ENCODE measurements at places on chromosomes 5 and 9.

DNA sequence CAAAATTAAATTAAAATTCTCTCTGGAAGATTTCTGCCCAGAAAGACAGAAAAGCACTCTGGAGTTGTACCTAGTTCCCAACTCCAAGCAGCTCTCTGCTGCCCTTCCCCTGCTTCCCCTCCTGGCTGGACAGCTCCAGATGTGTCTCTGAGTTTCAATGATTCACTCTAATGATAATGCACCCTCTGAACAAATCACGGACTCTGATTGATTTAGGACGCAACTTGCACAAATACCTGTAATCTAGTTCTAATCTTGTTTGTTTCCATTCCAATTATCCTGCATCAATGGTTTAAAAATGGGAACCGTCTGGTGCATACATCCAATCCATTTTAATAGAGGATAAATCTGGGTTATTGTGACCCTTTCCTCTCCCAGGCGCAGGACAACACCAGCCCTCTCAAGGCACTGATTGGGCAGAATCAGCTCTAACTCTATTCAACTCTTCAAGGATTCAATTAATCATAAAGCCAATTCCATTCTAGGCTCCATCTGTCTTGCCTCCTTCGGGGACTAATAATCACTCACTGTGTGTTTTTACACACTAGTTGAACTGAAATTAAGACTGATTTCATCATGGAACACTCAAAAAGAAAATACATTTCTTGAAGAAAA is 111.2 kb upstream of the LRRTM2 start:
- no peak for DNase-seq

DNA sequence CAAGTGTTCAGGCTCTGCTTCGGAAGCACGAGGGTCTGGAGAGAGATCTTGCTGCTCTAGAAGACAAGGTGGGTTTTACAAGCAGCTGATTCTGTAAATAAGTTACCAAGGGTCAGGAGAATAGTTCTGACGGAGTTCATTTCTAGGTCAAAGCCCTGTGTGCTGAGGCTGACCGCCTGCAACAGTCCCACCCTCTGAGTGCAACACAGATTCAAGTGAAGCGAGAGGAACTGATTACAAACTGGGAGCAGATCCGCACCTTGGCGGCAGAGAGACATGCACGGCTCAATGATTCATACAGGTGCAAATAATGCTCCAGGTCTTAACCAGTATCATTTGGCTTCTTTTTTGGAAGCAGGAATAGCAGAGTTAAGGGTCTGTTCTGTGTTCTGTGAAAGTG is 24.8 kb downstream of the SPTAN1 start:
- DNase-seq = no peak

GRCh38 chr5:97750576-97750975 is 567.5 kb upstream of the RIOK2 start:
- no peak for DNase-seq

DNA sequence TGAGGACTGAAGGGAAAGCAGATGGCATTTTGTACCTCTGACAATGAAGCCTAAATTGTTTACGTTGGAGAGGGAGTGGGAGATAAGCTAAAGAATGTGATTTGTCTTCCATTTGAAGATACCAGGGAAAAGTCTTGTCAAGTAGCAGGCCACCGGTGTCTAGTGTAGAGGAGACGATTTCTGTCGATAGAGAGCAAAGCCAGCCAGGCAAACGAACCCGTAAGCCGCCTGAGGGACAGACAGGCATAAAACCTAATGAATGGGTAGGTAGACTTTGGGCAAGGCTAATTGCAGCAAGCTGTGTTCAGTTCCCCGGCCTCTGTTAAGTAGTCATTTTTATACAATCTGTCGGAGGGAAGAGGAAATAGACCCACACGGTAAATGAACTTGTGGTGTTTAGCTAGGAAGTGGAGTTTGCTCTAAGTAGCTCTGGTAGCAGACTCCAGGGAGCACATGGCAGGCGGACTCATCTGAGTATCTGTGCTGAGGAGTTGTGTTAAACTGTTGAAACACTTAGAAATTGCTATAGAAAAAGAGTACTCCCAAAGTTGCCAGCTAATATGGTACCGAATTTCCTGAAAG is 28.8 kb downstream of the SMARCA2 start:
- no peak for DNase-seq

GRCh38 chr5:72746736-72747135 is 69.7 kb upstream of the TNPO1 start:
- no peak for DNase-seq

Data from stimulated activated CD4-positive, alpha-beta T cell treated with anti-CD3 and anti-CD28 coated beads, Interleukin-15, amount 100 ng/mL, for 1 hour (primary cell).